ENCODE measurements at places on chromosomes 4 and X. TPM values are rescaled to one million over a fixed set of nuclear protein-coding genes. Genes with fewer than 3 reads are reported as not detected.

- no peak for DNase-seq
Observed at GRCh38 chrX:50704360-50704759, 109.6 kb downstream of the SHROOM4 start.

DNA sequence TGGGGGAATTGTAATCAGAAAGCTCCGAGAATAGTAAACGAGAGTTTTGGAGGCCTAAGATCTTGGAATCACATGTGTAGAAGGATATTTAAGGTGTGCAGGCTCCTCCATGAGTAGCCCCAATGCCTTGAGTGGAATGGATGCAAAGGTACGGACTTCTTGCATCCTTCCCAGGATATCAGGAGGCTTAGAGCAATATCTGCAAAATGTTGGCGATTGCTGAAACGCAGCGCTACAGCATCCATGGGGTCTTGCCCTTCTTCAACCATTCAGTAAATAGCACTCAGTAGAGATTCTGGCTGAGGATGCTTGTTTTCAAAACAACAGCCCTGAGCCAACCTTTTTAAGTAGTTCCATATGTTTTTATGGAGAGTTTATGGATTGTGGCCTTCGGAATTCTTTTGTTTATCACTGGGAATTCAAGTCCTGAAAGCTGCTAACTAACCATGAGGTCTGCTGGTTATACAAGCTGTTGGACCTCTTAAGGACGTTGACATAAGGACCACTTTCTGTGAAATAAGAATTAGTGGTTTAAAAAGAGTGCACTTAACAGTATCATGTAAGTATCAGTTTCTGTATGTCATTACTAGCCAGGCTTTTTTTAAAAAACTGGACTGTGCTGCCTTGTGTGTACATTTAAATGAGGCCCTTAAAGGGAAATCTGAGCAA lies 228.8 kb upstream of the PGRMC2 start:
- no peak for DNase-seq

DNA sequence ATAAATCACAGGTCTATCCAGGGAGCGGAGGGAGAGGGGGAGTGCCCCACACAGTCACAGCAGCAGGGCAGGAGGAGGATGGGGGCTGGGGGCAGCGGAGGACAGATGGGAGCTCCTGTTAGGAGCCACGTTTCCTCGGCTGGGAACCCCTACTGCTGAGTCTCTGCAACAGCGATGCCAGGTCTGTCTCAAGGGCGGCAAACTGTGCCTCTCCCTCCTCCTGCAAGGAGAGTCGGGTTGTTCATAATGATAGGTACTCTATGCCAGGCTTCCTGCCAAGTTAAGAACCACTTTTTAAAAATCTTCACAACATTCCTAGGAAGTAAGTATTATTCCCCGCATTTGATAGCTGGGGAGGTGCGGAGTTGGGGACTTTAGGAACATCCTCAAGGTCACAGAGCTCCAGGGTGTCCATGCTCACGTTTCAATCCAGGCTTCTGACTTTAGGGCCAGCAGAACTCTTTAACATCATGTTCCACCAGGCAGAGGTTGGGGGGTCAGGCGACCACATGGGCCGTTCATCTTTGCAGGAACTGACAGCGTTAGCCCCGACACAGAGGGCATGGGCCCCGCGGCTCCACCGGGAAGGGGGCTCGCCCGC lies 98.3 kb upstream of the MAML3 start:
- DNase-seq: no peak

DNA sequence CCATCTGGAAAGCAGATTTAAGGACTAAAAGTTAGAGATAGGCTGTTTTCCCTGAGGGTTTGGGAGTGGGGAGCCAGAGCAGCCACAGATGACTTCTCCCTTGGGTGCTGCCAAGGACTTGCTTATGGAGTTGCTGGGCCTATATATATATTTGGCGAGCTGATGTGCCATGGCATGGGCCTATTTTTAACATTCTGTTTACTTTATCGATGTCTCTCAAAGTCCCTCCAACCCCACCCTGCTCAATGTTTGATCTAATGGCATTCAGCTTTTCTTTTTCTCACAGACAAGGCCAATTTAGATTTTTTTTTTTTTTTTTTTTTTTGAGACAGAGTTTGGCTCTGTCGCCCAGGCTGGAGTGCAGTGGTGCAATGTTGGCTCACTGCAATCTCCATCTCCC lies 6.1 kb upstream of the CUL4B start:
- DNase-seq: no peak

GRCh38 chrX:47143894-47144625 lies 442 bp downstream of the NDUFB11 start:
- DNase-seq: peak; percentile 37

DNA sequence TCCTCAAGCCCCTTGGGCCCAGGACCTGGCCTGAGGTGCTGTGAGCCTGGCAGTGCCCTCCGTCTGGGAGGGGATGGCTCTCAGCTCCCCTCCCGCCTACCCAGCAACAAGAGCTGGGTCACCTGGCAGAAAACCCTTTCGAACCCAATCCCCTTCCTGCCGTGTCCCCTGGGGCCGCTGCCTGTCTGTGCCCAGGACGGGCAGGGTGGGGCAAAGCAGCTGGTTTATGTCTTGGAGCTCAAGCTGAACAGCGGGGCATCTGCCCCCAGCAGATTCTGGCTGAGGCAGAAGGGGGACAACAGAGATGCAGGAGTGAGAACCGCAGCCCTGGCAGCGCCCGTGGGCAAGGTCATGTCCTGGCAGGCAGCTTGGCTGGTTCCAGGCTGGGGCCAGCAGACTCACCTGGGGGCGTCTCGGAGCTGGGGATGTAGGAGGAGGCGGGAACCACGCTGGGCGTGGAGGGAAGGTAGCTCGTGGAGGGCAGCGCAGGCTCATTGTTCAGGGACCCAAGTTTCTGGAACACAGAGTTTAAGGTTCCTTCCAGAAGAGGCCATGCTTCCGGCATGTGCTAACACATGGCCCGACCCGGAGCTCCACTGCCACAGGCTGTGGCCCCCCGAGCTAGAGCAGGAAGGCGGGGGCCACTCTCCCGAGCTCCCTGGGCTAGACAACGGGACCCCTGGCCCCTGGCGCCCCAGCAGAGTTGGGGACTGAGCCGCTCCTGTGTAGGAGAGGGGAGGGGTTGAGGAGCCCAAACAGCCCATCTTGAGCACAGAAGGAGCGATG lies 24.2 kb downstream of the NELFA start:
- DNase-seq: no peak

DNA sequence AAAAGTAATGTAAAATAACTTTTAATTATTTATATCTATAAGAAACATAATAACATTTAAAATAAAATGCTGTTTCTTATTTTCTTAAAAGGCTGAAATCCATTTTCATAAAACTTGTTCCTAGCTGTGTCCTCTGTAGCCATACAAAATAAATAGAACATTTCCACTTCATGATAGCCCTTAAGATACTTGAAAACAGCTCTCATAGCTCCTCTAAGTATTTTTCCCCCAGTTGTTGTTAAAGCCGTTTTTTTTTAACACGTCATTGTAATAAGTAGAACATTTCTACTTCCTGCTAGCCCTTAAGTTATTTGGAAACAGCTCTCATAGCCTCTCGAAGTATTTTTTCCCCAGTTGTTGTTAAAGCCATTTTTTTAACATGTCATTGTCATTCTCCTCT lies 97.3 kb upstream of the SOX3 start:
- DNase-seq: no peak

GRCh38 chr4:150070464-150071170 lies 7.6 kb upstream of the DCLK2 start:
- DNase-seq: no peak

- DNase-seq: no peak
Observed at GRCh38 chr4:149345424-149345823, 470.2 kb downstream of the IQCM start.

- DNase-seq: no peak
Observed at GRCh38 chrX:38820751-38821150, 19.5 kb downstream of the MID1IP1 start.

DNA sequence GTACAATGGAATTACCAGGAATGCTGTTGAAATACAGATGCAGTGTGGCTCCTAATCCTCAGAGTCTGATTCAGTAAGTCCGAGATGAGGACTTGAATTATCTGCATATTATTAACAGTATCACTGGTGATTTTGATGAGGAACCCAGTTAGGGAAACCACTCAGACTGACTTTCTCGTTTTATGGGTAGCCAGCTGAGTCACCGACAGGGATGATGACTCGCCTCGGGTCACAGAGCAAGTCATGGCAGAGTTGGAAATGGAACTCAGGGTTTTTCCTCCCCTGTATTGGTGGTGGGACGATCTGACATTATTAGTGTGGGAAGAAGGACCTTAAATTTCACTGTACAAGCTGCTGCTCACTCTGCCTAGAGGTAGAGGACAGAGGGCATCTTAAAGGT lies 51.3 kb downstream of the RTL9 start:
- DNase-seq: no peak

DNA sequence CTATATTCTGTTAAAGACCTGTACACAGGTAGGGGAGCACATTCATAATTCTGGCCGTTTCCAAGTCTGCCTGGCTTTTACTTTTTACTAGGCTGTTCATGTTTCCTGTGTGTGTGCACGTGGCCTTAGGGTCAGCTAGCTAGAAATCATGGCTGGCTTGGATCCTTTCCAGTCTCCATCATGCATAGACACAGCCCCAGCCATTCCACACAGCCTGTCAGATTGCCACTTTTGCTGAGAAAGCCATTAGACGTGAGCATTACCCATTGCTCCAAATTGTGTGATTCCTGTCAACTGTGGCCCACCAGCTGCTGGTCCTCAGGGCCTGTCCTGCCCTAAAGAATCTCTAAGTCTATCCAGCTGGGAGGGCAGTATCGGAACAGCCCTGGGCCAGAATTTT lies 11.4 kb upstream of the SORCS2 start:
- DNase-seq: no peak

- no peak for DNase-seq
Observed at GRCh38 chr4:85557016-85557901, 82.3 kb downstream of the ARHGAP24 start.

GRCh38 chr4:185859111-185859510 lies 47.1 kb upstream of the SORBS2 start:
- DNase-seq: no peak

DNA sequence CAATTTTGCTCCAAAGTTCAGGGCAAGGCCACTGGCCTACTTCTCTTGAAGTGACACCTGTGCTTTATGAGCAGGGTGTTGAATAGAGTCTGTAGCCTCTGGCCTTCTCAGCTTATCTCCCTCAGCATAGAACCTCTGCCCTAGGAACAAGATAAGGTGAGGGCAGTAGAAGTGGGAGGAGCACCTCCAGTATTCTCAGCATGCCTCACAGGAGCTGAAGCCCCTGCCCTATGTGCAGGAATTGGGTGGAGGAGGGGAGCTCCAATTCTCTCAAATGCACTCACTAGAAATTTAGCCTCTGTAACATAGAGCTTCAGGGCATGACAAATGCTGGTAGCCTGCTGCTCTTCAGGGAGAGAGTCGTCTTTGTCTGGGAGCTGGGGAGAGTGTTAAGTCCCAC lies 479.3 kb downstream of the IL1RAPL1 start:
- DNase-seq: no peak

GRCh38 chrX:121958886-121959285 lies 911.5 kb downstream of the GLUD2 start:
- DNase-seq: no peak

DNA sequence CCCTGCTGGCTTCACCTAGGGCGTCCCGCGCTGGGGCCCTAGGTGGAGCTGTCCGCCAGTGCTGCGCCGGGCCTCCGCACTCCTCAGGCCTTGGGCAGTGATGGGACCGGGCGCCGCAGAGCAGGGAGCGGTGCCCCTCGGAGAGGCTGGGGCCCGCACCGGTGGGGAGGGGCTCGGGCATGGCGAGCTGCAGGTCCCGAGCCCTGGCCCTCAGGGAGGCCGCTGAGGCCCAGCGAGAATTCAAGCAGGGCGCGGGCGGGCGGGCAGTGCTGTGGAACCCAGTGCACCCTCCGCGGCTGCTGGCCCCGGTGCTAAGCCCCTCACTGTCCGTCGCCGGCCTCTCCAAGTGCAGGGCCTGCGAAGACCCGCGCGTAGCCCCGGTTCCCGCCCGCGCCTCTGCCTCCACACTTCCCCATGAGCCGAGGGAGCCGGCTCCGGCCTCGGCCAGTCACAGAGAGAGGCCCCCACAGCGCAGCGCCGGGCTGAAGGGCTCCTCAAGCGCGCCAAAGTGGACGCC lies 565.1 kb upstream of the NDST4 start:
- DNase-seq: peak; percentile 32

DNA sequence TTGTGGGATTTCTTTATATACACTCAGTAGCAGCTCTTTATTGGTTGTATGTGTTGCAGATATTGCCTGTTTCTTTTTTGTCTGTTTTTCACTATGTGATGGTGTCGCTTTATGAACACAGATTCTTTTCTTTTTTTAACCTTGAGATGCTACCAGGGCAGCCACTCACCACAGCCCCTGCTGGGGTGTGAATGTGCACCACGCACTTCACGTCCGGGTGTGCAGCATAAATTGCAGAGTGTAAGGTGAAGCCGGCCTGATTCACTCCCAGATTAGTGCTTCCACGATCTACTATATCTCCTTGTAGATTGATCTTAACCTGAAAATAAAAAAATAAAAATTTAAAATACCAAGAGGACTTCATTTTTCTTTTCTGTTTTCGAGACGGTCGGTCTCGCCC lies 71.4 kb downstream of the FAM193A start:
- DNase-seq: no peak

GRCh38 chr4:2416564-2417225 lies 1.8 kb downstream of the ZFYVE28 start:
- DNase-seq: peak; percentile 72

DNA sequence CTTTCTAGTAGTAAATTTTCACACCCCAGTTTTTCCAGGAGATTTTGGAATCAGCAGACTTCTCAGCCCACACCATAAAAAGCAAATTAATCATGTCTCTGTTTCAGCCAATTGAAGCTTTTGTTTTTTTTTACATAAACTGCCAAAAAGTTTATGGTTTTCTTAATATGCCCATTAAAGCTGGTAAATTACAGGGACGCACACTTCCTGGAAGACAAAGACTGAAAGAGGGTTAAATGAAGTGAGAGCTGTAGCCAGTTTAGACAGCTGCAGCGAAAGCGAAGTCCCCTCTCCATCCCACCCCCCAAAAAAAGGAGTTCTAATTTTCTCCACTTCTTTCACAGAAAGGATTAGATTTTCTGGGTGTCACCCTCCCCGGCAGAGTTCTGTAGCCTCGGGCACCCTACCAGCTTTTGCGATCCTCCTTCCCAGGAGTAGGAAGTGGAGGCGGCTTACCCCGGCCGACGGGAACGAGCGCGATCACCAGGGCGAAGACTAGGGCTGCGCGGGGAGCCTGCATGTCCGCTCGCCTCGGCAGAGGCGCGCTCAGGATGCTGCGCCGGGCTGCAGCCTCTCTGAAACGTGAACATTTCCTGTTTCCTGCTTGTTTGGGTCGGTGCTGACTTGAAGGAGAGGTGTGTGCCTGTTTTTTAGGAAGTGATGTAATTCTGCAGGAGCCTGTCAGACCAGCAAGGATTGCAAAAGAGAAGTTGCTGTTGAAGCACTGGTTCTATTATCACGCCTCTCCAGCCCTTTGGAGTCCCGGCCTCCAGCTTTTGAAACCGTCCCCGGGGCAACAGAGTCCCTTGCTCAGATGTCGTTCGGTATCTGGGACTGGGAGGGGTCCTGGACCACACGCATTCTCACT lies at the start of gene TMEM154:
Gene TMEM154 (minus strand): TSS at position 584 of the 868 bp plus-strand sequence. CDS start 64 bp downstream, at position 520.
- peak; percentile 82 for DNase-seq

NUDT10 gene
- 1.2 TPM for polyA plus RNA-seq

CXorf51B gene
- not detected for polyA plus RNA-seq

CENPVL1 gene
- not detected for polyA plus RNA-seq

FAM199X gene
- polyA plus RNA-seq: 6.8 TPM

GNL3L gene
- polyA plus RNA-seq: 10.0 TPM

UGT8 gene
- 0.81 TPM for polyA plus RNA-seq

ATP1B4 gene
- 3.8 TPM for polyA plus RNA-seq

SUPT20HL1 gene
- not detected for polyA plus RNA-seq

UGT2B17 gene
- polyA plus RNA-seq: 0.05 TPM

GLOD5 gene
- polyA plus RNA-seq: not detected

NR0B1 gene
- polyA plus RNA-seq: not detected

RPL36A gene
- 1,005 TPM for polyA plus RNA-seq

CENPVL2 gene
- polyA plus RNA-seq: not detected
